Fibroblast of pulmonary artery (primary cell): ENCODE measurements at places on chromosomes 7 and 10.

GRCh38 chr7:111358915-111359314 is 203.4 kb downstream of the IMMP2L start:
- no peak for DNase-seq

GRCh38 chr7:116214921-116215320 is 4.6 kb downstream of the TES start:
- no peak for DNase-seq

- DNase-seq, result no peak
Measured at GRCh38 chr10:128461991-128462390, 335.8 kb upstream of the MKI67 start.

GRCh38 chr10:125231813-125232475 is 71.6 kb upstream of the CTBP2 start:
- no peak for DNase-seq

GRCh38 chr10:77247031-77247990 is 390.3 kb downstream of the KCNMA1 start:
- DNase-seq, result peak; percentile 90

DNA sequence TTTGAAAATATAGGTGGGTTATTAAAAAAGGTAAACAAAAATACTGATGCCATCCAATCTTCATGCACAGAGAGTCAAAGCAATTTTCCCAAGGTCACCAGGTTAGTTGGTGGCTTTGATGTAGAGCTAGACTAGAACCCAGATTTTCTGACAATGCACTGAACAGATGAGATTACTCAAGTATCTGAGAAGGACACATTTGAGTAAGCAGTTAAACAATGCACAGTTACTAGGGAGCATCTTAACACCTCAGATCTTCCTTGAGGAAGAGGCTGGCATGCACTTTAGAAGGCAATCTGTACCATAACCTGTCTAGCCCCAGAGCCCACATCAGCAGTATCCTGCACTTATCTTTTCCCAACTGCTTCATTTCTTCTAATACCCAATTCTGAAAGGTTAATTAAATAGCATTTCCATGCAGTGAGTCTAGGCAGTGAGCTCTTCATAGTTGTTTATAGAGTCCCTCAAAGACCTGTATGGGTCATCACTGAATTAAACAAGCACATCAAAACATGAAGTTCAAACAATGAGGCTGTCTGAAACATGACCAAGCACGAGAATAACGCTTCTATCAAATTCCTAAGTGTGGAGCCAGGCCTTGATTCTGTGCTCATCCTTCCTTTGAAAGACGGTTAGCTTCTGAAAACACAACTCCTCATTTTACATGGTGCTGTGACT is 38.2 kb upstream of the ANK3 start:
- no peak for DNase-seq

- DNase-seq, result peak; percentile 43
Measured at GRCh38 chr7:152435384-152436110, at the start of gene KMT2C. Gene KMT2C (minus strand): TSS chr7:152436003. CDS start chr7:152435786, 217 bp downstream.

DNA sequence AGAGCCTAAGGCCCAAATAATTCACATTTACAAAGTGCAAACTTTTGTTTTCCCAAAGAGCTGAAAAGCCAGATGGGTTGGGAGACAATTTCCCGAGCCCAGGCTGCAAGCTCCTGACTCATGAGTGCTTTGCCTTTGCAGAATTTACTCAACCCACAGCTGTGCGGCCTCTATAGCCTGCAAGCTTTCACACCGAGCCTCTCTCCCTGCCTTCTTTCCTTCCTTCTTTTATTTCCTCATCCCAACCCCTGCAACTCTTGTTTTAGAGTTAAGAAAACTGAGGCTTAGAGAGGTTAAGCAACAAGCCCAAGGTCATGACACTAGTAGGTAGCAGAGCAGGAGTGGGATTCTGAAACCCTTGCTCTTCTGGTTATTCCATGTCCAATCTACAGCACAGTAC is 203.0 kb upstream of the GPR26 start:
- DNase-seq, result no peak

DNA sequence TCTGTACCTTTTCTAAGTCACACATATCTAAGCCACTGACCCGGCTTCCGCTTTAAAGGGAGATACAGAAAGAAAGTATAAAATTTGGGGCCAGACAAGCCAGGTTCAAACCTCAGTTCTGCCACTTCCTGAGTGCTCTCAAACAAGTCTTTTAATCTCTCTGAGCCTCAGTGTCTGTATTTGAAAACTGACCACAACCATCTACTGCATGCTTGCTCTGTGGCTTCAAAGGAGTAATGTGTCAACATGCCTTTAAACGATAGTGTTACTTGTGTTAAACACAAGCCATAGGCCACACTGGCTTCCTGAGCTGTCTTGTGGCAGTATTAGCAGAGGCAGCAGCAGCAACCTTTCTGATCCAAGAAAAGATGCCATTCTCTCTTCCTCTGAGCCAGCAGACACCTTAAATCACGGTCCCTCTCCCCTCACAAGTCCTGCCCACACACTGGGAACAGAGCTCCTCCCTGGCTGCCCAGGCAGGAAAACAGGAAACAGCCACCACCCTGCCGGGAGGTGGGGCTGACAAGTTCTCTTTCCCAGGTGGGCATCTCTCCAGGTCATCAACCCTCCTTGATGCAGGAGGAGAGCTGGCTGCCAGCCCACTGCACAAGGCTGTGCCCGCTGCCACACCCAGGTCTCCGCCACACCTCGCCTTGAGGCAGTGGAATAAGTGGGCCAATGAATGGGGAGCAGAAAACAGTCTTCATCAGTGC is 10.7 kb downstream of the HIP1 start:
- DNase-seq, result no peak

GRCh38 chr10:93344691-93345090 is 137.4 kb downstream of the MYOF start:
- no peak for DNase-seq
